Esophagus muscularis mucosa (tissue), 4 donors: ENCODE measurements at places on chromosomes 5 and 9. TPM values are rescaled to one million over a fixed set of nuclear protein-coding genes. Genes with fewer than 3 reads are reported as not detected.

The F2R gene
- total RNA-seq: 12.1 TPM

The ANKRD18B gene
- not detected for total RNA-seq

The ARSI gene
- 5.8 TPM for total RNA-seq

The C5orf46 gene
- total RNA-seq: not detected

DNA sequence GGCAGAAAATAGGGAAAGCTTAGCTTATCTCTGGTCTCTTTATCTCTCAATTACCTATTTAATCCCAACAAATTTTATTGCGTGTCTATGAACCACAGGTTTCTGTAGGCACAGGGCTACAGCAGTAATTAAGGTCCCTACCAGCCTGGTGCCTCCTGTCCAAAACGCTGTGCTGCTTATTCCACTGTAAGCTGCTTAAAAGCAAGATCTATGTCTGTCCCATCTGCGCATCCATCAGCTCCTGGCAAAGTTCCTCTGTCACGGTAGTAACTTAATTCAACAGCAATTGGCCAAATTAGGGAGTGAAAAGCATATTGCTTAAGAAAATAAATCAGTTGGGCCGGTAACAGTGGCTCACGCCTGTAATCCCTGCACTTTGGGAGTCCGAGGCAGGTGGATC, 235.8 kb upstream of the VLDLR start:
- no peak for DNase-seq

The LOX gene
- 15.0 TPM for total RNA-seq

The SV2C gene
- total RNA-seq: 0.42 TPM

- DNase-seq: no peak
These were observed 127.6 kb upstream of the PTCH1 start for GRCh38 chr9:95644377-95644776.

DNA sequence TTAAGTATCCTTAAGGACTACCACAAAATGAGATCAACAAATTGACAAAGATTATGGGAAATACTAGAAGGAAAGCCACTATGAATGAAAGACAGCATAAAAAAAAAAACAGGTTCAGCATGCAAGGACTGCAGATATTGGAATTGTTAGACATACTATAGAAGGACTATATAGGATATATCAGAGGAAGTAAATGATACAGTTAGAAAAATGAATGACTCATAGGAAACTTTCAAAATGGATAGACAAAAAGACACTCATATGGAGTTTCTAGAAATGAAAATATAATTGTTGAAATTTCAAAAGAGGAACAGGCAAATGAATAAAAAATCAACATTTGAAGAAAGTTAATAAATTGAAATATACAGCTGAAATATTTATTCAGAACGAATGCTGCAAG, 180.6 kb downstream of the PLK2 start:
- no peak for DNase-seq

The SOX30 gene
- total RNA-seq: not detected

- no peak for DNase-seq
These were observed 600.7 kb upstream of the PTGER4 start for GRCh38 chr5:40078898-40079575.

DNA sequence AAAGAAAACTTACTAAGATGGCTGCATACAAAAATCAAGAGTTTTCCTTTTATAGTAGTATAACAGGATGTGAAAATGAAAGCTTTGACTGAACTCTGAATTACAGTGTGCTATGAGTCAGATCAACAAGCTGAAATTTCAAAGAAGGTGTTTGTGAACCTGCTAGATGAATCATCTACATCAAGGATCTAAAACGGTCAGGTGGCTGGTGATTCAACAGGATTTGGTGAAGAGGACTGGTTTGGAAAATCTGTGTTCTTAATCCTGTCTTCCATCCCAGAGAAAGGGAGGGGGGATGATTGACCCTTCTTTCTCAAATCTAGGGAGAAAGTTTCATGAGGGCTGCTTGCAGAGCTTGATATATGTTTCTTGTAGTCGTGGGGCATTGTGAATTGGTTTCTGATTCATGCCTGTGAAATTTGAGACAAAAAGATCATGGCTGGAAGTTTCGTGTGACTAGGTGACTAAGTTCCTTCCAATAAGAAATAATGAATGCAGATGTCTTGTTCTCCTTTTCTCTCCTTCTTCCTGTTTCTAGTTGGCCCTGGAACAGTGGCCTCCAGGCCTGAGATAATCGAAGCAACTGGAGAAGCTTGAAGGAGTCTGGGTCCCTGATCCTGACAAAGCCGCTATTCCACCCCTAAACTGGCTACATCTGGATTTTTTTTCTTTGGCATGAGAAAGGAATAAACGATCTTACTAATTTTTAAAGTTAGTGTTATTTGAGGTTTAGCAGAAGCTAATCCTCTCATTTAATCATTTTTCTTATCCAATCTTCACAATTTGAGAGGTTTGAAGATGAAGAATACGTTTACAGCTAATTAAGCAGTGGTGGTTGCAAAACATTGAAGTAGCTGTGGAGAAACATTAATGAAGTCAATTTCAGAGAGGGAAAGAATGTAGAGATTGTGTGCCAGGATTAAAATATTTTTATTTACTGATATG, 67.2 kb downstream of the MRPS30 start:
- DNase-seq: no peak

- DNase-seq: no peak
These were observed 60.1 kb downstream of the FAM174A start for GRCh38 chr5:100595152-100595811.

DNA sequence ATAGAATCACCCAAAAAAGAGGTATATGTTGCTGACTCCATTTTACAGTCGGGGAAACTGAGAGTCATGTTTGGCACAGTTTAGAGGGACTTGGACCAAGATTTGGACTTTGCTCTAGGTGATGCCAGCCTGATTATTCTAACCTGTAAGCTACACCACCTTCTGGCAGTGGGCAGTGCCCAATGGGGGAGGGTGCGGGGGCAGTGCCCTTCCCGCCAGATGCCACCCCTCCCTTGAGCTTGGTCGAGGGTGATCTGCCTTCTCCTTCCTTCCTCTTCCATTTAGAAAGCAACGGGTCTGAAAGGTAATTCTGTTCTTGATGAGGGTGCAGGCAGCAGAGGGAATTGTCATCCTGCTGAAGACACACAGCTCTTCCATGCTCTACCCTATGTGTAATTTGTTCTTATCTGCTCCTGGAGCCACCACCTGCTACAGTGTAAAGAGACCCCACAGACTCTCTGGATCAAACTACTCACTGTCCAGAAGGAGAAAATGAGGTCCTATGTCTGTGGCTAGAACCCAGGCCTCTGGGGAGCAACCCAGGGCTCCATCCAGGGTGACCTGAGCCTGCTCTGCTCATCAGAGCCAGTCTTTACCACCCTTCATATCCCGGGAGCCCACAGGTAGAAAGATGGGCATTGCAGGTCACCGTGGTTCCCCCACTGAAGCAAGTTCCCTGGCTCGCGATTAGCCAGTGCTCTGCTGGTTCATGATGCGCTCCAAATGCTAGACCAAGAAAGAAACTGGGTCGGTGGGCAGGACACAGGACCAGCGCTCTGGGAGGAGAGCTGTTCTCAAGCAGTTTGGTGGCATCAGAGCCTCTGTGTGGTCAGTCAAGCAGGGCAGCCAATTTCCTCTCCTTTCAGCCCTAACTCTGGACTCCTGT, 156.2 kb downstream of the RGS3 start:
- no peak for DNase-seq

GRCh38 chr5:73672132-73672531, 46.1 kb downstream of the ARHGEF28 start:
- no peak for DNase-seq

- no peak for DNase-seq
These were observed 28.2 kb downstream of the NR6A1 start for GRCh38 chr9:124742940-124743339.

DNA sequence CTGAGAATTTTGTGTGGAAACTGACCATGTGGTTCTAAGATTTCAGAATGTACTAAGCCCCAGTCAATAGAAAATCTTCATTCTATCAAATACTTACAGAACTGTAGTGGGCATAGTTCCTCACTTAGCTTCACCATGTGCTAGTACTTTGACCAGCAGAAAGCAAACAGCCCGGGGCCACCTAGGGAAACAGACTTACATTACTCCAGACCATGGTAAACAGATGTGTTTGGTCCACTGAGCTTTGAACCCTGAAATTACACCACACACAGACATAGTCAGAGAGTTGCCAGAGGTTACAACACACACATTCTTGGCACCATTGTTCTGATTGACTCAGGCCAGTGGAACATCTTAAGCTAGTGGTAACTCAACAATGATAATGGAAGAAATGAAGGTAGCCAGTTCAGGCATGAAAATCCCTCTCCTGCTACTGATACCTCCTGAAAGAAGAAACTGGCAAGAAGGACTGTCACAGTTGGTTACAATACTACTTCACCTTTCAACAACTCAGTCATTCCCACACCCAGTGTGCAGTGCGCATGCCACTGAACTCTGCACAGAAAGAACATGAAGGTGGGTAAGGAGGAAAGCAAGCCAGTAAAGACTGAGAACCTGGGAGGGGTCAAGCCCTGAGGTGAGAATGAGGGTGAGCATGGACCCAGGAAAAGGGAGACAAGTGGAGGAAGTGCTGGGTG, 18.7 kb upstream of the LECT2 start:
- no peak for DNase-seq

DNA sequence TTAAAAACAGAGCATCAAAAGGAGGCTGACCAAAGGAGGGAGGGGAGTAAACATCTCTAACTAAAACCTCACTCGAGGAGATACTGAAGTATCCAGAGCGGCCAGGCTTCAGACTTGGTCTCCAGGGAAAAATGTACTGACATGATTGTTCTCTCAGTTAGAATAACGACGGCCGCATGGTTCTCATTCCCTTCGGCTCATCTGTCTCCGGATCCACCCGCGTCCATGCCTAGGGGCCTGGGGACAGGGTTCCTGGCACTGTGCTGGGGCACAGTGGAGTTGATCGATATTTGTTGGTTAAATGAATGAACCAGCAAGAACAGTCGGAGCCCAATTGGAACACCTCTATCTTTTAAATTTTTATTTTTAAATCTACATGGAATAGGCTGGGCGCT, 167.1 kb upstream of the PHYKPL start:
- DNase-seq: no peak

The AFAP1L1 gene
- total RNA-seq: 10.0 TPM

- DNase-seq: no peak
These were observed 37.9 kb upstream of the NR4A3 start for GRCh38 chr9:99783799-99784198.

GRCh38 chr5:142025637-142026036, 12.8 kb upstream of the GNPDA1 start:
- no peak for DNase-seq

DNA sequence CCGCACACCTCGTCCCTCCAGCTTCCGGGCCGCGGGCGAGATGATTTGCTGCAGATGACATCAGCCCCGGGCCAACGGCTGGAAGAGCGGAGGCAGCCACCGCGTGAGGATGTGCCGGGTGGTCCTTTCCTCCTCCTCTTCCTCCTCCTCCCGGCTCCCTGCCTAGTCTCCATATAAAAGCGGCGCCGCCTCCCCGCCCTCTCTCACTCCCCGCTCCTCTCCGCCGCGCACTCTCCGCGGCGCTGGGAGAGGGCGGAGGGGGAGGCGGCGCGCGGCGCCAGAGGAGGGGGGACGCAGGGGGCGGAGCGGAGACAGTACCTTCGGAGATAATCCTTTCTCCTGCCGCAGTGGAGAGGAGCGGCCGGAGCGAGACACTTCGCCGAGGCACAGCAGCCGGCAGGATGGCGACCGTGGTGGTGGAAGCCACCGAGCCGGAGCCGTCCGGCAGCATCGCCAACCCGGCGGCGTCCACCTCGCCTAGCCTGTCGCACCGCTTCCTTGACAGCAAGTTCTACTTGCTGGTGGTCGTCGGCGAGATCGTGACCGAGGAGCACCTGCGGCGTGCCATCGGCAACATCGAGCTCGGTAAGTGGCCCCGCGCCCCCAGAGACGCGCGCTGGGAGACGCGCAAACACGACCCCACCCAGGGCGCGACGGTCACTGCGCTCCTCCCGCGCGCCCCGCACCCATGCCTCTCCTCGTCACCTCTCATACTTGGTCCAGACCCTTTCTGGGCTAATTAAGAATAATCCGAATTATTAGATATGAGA, at the start of gene MAP1B:
Gene MAP1B, plus strand, starts transcription at position 345 of the 770 bp plus-strand sequence. Its CDS starts 57 bp downstream, at position 402.
- no peak for DNase-seq

DNA sequence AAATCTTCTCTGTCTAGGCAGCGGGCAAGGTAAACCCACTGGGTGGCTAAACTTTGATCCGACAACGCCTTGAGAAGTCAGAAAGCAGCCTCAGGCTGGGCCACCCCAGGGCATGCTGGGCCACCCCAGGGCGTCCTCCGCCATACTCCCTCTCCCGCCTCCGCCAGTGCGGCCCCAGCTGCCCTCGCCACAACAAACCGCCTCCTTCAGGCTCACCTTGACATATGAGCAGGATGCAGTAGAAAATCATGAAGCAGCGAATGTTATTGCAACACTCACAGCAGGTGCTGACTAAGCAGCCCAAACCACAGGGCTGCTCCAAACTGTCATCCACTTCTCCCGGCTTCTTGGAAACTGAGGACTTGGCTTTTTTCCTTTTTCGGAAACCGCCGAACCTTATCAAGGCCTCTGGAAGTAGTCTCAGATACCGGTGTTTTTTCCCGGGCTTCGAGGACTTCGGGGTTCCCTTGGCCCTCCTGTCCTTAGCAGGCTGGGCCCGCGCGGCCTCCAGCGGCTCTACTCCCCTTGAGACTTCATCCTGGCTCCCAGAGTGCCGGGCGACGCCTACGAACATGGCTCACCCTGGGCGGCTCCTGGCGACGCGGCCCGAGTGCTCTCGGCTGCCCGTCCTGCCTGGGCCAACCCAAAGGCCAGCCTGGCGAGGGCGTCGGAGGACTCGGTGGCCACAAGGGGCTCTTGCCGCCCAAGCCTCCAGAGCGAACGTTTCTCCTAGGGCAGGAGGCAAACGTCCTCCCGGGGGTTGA, at the start of gene SLCO6A1:
Gene SLCO6A1, minus strand, starts transcription at position 731 of the 764 bp plus-strand sequence. Its CDS starts 157 bp downstream, at position 574.
- no peak for DNase-seq

DNA sequence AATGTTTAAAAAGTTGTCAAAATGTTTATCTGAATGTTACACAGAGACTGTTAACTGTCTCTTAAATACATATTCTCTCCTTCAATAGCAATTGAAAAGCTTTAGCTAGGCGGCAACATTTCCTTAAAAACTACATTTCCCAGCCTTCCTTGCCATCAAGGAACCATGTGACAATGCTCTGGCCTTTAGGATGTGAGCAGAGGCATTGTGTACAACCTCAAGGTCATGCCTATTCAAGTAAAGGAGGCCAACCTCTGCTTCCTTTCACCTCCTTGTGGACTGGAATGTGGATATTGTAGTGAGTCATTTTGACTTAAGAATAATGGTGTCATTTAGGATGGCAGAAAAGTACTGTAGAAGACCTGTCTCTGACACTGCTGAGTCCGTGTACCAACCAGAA, 23.7 kb upstream of the MROH2B start:
- DNase-seq: no peak

- DNase-seq: no peak
These were observed 21.7 kb upstream of the VLDLR start for GRCh38 chr9:2599896-2600295.

The CLIC3 gene
- total RNA-seq: not detected
